ENCODE measurements at places on chromosomes 4 and X.

DNA sequence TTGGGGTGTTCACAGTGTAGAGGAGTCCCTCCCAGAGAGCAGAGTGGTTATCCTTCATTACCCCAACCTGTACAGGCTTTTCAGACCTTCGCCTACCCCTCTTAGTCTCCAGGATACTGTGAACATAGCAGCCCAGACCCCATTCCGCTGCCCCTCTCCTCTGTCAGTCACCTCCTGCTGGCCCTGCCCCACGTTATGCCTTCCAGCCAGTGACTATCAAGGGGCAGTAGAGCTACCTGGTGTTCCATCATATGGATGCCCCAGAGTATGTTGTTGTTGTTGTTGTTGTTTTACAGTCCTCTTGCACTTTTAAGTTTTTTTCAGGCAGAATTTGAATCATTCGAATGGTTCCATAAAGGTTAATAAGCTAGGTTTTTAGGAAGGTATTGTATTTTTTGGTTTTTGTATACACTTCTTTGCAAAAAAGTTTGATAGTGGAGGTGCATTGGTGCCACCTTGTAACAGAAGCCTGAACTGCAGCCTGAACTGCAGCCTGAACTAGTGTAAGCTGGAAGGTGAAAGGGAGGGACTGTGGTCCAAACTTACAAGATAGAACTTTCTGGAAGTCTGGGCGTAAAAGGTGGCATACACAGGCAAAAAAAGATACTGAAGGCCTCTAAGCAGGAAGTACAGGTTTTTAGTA, 101.4 kb upstream of the RAB40AL start:
- DNase-seq = no peak

- no peak for DNase-seq
Observed at GRCh38 chr4:23084559-23085248, 392.0 kb downstream of the GBA3 start.

- no peak for DNase-seq
Observed at GRCh38 chr4:74315376-74315775, 7.1 kb downstream of the EPGN start.

DNA sequence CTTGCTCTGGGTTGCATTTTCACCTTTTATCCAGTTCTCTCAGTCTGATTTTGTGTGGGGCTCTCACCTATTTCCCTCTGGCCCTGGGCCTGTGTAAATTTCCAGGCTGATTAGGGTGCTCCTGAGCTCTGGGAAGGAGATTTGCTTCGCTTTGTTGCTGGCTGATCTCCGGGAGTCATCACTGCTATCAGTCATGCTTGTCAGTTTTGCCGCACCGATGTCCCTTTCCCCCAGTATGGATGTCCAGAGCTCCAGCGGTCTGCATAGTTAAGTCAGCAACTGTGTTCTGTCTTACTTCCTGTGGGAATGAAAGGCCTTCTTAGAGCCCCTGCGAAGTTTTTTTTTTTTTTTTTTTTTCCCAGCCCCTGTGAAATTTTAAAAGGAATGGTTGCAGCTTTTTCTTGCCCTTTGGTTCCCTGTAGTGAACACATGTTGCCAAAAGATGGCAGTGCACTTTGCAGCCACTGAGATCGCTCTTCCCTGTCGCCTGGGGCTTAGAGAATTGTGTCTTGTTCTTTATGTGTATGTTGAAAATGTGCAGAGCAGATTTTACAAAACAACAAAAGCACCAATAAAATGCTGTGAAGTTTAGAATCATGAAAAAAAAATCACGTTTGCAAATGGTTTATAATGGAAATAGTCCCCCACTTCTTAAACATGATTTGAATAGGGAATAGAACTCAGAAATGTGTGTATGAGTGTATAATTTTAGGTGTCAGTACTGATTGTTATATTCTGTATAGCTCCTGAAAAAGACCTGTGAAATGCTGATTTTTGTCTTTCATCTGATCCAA, 109.1 kb upstream of the SLC4A4 start:
- DNase-seq = no peak

DNA sequence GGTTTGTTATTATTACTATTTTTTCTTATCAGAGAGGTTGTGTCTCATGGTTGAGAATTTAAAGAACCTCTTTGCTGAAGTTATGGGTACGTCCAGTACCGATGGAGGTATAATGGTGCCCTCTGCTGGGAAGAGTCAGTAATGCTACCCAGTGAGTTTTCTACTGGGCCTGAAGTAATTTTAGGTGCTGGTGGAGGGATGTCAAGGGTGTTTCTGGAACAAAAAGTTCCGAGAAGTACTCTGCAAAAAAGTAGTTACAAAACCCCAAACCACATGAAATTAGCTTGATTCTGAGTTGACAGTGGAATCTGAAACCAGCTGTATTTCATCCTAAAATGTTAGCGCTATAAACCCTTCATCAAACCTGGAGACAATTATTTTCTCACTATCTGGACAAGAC, 102.5 kb upstream of the MID1 start:
- DNase-seq = no peak

DNA sequence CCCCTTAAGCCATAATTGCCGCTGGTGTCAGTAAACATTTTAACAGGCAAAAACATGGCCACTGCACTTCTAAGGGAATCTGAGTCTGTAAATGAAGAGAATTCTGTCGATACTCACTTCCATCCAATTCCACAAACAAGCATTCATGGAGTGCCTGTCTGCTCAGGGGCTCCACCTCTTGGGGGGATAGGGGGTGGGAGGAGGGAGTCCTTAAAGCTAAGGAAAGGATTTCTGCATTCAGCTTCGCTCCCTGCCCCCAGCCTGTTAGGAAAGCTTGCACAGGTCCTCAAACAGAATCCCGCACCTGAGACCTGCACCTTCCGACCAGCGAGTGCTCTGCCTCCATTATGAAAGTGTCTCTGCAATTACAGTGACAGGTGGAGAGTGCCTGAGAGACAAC, 130.2 kb upstream of the KIT start:
- DNase-seq = no peak

DNA sequence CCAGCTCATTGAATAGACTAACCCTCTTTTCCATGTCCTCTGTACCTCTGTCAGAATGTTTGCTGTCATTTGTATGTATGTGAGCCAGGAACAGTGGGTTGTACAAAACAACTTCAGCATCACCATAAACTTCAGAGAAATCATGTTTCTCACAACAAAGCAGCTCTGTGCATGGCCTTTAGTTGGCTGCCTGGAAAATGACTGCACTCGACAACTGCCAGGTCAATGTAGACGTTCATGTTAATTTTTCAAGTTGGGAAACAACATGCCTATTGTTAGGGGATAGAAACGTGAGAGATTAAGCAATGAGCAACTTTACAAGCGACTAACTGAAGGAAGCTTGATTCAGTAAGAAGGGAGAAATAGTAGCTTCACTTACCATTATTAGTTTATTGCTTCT, 17.9 kb upstream of the CXCL11 start:
- DNase-seq = no peak

GRCh38 chr4:74758551-74759145, 35.7 kb downstream of the BTC start:
- DNase-seq = no peak

DNA sequence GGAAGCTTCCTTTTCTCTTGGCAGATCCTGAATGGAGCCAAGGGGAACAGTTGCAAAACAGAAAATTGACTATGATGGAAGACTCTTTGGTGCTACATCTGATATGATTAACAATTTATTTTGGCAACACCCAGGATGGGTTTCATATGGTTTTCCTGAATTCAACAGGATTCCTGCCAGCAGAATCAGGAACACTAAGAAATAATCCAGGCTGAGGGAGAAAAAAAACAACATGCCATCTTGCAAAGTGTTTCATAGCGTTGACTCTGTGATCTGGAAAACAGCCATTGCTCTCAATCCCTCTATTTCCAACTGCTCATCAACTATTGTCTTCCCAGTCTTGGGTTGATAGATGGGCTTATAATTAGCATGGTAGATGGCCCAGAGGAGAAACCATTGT, 303.8 kb upstream of the KLF3 start:
- DNase-seq = no peak

DNA sequence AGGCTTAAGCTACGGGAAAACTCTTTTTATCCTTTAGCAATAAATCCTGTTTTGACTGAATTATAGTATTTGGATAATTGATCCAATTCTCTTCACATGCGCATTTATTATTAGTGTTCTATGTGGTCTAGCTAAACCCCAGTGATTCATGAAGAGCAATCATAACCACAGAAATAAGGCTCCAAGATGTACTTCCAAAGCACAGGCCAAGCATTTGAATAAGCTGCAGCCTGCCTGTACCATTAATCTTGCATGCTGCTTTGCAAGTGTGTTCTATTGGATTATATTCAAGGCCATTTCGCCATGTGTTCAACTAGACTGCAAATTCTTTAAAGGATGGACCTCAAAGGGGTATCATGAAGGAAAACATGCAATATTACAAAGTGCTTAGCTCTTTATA, 385.2 kb upstream of the FAT1 start:
- DNase-seq = no peak

GRCh38 chr4:53921856-53922255, 142.5 kb downstream of the CHIC2 start:
- DNase-seq = no peak

DNA sequence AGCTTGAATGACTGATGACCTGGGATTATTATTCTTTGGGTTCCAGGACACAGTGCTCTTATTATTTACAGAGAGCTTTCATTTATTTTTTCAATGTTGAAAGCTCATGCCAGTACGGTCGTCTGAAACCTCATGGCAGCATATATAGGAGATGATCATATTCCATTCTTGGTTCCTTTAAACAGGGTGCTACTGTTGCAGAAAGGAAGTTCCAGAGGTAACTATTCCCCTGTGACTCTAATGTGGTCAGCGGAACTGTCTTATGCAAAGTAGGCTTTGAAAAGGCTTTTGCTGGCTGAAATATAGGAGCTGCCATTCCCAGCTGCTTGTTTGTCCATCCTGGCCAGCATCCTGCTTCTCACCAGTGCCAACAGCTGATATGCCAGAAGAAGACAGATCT, 208.3 kb upstream of the LEF1 start:
- DNase-seq = no peak

DNA sequence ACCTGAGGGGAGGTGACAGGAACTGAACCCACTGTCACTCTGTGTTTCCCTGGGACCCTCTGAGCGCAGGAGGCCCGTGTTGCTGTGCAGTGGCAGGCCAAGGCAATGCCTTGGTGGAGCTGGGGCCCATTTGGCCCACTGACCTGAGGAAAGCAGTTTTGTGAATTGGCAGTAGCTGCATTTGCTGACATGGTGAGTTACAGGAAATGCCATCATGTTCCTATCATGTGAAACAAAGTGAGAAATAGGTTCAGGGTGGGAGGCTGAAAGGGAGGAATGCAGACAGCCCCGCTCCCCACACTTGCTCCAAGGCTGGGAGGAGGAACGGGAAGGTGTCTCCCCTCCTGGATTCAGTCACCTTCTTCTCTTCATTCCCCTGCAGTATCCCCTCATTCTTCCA, 146.1 kb downstream of the PTTG2 start:
- no peak for DNase-seq

- DNase-seq = no peak
Observed at GRCh38 chr4:60327651-60328050, 872.5 kb upstream of the ADGRL3 start.

GRCh38 chr4:5524446-5525299, 183.7 kb downstream of the EVC2 start:
- DNase-seq = no peak

GRCh38 chrX:150324035-150324728, 38.9 kb upstream of the MAMLD1 start:
- DNase-seq = no peak

DNA sequence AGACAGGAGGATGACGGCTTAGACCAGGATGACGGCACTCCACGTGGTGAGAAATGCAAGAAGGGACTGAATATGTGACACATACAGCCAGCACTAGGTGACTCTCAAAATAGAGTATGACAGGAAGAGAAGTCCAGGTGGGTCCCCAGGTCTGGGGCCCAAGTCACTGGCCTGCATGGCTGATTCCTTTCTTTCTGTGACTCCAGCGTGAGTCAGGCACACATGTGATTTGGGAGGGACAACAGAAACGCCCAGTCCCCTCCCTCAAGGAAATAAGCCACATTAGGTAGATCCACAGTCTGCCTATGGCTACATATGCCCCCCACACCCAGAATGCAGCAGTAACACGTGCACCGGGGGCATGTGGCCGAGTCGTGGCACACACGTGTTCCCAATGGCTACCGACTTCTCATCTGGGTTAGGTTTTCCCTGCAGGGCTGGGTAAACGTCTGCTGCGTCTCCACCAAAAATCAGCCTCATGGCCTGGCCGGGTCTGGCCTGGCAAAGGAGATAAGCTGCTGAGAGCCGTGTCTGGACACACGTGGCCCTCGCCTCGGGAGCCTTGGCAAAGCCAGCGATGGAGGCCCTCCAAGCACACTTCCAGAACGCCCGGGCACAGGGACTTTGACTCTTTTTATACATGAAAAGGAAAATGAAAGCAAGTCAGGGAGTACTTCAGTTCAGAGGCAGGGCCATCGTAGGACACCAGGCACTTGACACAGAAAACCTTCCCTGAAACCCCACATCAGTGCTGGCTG, 19.3 kb downstream of the SEL1L3 start:
- no peak for DNase-seq

DNA sequence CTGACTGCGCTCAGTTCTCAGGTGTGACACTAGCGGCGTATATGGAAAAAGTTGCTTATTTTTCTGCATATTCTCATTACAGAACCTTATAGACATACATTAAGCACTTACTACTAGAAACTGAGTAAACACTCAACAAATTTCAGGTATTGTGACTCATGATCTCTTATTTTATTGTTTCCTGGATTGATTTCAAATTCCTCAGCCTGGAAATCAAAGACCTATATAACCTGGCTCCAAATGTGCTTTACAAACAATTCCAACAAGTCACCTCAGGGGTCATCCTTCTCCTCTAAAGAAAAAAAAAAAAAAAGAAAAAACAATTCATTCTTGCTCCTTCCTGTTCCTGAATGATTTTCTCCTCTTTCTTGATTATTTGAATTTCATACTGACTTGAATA, 152.3 kb downstream of the ADAM29 start:
- DNase-seq = no peak

GRCh38 chrX:10062980-10063379, 93.8 kb upstream of the CLCN4 start:
- DNase-seq = no peak

- DNase-seq = no peak
Observed at GRCh38 chr4:46425775-46426400, 36.0 kb upstream of the GABRA2 start.

GRCh38 chr4:81040012-81040659, 9.6 kb downstream of the BMP3 start:
- DNase-seq = no peak

DNA sequence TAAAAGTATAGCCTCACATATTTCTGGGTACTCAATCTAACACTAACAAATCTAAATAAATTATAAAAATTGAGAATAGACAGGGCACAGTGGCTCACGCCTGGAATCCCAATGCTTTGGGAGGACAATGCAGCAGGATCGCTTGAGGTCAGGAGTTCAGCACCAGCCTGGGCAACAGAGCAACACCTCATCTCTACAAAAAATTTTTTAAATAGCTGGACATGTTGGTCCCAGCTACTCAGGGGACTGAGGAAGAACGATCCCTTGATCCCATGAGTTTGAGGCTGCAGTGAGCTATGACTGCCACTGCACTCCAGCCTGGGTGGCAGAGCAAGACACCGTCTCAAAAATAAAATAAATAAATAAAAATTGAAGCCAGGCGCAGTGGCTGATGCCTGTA, 192.7 kb downstream of the LRBA start:
- no peak for DNase-seq

- DNase-seq = no peak
Observed at GRCh38 chrX:108297290-108297689, 140.9 kb downstream of the COL4A6 start.
